ENCODE measurements at places on chromosomes 1 and 21. TPM values are rescaled to one million over a fixed set of nuclear protein-coding genes. Genes with fewer than 3 reads are reported as not detected.

- no peak for DNase-seq
Measured at GRCh38 chr1:100445565-100445964, 92.4 kb upstream of the GPR88 start.

FAM43B gene
- 0.23 TPM for total RNA-seq

GRCh38 chr1:12596007-12596821 is 21.8 kb downstream of the DHRS3 start:
- DNase-seq = peak; percentile 91

LPAR3 gene
- total RNA-seq = not detected

- DNase-seq = no peak
Measured at GRCh38 chr1:82517586-82517985, 716.9 kb downstream of the ADGRL2 start.

DNA sequence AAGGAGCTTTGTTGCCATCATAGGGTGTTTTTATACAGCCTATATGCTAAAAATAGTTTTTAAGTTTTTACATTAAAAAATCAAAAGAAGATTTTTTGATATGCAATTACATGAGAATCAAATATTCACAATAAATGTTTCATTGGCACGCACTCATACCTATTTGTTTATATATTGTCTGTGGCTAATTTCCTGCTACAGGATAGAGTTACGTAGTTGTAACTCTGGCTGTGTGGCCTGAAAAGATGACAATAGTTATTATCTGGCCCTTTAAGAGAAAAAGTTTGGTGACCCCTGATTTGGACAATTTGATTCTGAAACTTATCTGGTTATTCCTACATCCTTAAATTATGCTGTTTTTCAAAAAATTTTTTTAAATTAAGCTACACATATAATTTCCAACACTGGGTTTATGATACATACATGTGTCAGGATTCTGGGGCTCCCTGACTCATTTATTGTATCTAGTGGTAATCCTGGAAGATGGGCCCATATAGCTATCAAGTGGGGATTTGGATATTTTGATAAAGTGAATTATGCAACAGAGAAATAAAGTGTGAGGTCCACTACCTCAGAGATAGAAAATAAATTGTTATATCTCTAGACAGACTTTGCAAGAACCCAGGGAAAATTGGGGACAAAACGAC is 370.2 kb upstream of the LYPLAL1 start:
- DNase-seq = no peak

DNA sequence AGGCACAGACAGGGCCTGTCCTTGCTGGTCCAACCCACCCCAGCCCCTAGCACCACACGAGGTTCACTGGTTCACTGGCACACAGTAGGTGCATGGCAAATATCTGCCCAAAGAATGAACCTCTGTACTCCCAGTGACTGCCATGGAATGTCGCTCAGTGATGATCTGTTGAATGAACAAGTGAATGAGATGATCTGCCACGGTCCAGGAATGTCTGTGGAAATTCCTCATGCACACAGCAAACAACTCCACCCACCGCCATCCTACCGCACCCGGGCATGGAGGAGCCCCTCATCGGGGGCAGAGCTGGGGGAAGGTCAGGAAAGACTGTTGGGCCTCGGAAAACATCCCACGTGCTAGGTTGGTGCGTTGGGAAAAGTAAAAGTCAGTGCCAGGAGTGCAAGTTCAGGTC is 1.7 kb downstream of the HSPG2 start:
- no peak for DNase-seq

MYOM3 gene
- not detected for total RNA-seq

KCNA3 gene
- 22.0 TPM for total RNA-seq

DNA sequence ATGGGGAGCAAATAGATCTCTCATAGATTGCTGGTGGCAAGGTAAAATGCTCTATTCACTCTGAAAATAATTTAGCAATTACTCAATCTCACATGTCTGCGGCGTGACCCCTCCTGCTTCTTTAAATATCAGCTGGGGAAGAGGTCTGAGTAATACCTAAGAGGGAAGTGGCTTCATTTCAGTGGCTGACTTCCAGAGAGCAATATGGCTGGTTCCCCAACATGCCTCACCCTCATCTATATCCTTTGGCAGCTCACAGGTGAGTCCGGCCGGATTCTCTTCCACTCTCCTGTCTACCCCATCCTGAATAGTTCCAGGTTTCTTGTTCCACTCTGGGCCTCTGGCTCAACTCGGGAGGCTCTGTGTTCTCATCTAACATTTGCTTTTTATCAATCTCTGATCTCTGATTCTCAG is at the start of gene SLAMF7:
Gene SLAMF7, plus strand, starts transcription at position 150 of the 414 bp plus-strand sequence. Its CDS starts 55 bp downstream, at position 205.
- peak; percentile 73 for DNase-seq

GRCh38 chr1:39420493-39420892 is 70.9 kb upstream of the BMP8A start:
- no peak for DNase-seq

GRCh38 chr1:42328916-42329496 is 6.0 kb downstream of the FOXJ3 start:
- no peak for DNase-seq

GRCh38 chr1:97424209-97424608 is 496.6 kb downstream of the DPYD start:
- DNase-seq = no peak

- no peak for DNase-seq
Measured at GRCh38 chr1:245863566-245864184, 643.4 kb downstream of the SMYD3 start.

DNA sequence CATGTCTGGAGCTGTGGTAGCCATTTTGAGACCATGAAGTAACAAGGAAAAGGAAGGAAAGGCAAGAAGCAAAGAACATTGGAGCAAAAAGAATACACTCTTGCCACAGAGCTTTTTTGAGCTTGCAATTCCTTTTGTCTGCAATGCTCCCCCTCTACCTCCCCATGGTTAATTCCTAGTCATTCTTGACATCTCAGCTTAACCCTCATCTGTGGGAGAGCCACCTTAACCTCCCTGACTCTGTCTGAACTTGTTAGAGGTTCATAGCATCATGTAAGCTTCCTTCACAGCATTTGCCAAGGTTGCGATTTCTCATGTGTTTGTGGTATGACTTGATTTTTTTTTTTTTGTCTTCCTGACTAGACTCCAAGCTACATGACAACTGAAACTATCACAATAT is 564.1 kb upstream of the PLXNA2 start:
- DNase-seq = no peak

FMO3 gene
- 12.6 TPM for total RNA-seq

DNA sequence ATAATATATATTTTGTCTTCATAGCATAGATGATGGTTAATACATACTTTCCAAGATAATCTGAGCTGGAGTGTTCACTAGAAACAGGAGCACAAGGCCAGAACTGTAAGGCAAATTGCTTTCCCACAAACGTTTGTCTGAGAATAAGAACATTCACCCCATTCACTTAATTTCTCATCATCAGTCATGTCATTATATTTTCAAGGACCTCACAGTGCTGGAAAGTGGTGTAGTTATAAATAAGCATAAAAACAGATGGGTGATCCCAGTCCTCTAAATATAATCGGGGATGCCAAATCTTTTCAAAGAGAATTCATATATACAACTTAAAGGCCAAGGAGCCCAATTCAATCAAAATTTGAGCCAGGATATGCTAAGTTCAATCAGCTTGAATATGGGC is 8.4 kb downstream of the PRRX1 start:
- DNase-seq = no peak

TACSTD2 gene
- 117 TPM for total RNA-seq

GRCh38 chr1:202516434-202516877 is 168.0 kb downstream of the PPP1R12B start:
- DNase-seq = no peak

KCNT2 gene
- total RNA-seq = 2.7 TPM

DNA sequence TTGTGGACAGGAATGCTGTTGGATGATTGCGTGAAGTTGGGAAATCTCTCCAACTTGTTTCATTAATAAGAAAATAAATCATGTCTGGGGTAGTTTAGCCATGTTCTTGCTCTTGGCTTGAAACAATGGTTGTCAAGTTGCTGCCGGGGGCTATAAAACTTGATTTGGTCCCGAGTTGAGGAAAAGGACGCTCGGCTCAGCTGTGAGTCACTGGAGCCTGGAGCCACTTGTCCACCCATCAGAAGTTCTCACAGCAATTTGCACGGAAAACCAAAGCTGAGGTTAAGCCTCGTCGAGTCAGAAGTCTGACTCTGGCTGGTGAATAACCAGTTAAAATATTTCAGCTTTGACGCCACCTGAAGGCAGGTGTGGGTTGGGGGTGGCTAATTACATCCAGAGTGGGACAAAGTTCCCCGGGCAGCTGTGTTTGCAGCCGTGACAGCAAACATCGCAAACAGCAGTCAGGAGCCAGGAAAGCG is 19.7 kb upstream of the RIPK4 start:
- DNase-seq = no peak

DNA sequence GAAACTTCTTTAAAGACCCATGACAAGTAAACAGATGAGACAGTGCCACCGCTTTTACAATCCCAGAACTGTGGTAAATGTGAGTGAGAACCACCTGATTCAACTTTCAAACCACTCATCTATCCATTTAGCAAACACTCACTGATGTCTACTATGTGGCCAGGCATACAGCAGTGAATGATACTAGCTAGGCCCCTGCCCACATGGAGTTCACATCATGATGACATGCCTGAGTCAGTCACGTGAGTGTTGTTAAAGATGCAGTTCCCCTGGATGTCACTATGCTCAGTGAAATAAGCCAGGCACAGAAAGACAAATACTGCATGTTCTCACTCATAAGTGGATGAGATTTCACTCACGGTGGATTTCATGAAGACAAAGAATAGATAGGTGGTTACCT is 28.4 kb downstream of the STX6 start:
- DNase-seq = no peak

LCE3D gene
- not detected for total RNA-seq
